ENCODE measurements at places on chromosomes 1 and 21.

- DNase-seq: no peak
Observed at GRCh38 chr1:3495776-3496745, 41.6 kb downstream of the ARHGEF16 start.

DNA sequence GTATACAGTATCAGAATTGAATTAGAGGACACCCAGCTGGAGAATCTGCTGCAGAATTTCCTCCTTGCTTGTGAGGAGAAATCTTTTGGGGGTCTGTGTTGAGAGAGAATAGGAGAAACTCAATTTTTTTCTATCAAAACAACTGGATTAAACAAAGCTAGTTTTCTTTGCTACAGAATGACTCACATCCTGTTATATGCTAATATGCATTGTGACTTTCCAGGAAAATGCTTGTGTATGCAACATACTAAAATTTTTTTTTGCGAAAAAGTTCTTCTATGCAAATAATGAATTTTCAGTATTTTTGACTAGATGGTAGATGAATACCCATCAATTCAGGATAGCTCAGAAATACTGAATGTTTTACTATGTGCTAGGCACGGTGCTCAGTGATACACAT lies 2.2 kb downstream of the VAMP4 start:
- DNase-seq: no peak

- no peak for DNase-seq
Observed at GRCh38 chr1:219993554-219994433, 52.5 kb downstream of the EPRS1 start.

DNA sequence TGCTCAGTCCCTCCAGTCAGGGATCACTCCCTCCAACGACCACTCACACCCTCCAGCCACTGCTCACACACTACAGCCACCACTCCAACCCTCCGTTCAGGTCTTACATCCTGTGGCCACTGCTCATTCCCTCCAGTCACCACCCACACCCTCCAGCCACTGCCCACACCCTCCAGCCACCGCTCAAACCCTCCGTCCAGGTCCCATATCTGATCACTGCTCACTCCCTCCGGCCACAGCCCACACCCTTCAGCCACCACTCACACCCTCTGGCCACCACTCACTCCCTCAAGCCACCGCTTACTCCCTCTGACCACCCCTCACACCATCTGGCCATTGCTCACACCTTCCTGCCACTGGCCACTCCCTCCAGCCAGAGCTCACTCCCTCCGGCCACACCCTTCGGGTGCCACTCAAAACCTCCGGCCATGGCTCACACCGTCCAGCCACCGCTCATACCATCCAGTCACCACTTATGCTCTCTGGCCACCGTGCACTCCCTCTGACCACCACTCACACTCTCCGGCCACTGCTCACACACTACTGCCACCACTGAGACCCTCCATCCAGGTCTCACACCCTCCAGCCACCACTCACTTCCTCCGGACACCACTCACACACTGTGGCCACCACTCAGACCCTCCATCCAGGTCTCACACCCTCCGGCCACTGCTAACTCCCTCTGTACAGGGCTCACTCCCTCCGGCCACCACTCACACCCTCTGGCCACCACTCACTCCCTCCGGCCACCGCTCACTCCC lies 4.7 kb upstream of the TFF1 start:
- DNase-seq: peak; percentile 54

GRCh38 chr1:64005801-64006200 lies 197.6 kb upstream of the UBE2U start:
- no peak for DNase-seq

- DNase-seq: no peak
Observed at GRCh38 chr1:218304281-218305039, 19.4 kb downstream of the RRP15 start.

DNA sequence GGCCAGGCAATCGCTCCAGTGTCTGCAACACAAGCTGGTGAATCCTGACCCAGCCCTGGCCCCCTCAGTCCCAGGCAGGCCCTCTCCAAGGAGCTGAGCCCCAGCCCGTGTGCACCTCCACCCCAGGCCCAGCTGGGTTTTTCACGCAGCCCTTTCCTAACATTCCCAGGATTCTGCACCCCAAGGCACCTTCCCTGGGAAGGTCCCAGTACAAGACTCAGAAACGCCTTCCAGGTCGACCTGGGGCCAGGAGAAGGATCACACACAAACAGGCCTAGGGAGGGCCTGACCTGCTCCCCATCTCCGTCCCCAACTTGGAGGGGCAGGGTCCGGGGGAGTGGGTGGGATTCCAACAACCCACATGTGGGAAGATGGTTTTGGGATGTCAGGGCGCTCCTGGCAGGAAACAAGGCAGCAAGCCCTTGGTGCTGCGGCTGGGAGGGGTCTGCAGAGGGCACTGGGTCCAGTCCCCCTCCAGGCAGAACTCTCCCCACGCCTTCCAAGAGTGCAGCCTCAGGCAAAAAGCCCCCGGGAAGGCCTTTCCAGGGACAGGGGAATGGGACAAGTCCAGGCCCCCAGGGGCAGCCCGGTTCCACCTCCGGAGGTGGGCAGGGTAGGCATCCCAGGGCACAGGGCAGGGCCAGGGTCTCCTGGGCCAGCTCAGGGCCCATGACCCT lies 58.3 kb downstream of the KCNAB2 start:
- DNase-seq: no peak

DNA sequence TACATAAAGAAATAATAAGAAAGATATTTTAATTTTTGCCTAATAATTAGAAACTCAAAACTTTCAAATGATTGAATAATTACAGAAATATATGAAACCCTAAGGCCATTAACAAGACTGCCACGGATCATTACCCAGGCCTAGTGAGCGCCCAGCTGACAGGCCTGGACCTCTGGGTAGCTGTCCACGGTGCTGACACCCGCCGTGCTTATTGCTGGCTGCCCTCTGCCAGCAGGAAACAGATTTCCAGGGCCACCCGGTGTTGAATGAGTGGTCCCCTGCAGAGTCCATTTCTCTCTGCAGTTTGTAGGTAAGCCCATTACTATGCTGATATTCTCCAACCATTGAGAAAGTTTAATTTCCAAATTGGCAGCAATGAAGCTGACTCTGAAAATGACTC lies 254.4 kb upstream of the GJB5 start:
- DNase-seq: no peak

GRCh38 chr1:205477759-205478247 lies 22.0 kb upstream of the BLACAT1 start:
- peak; percentile 60 for DNase-seq

DNA sequence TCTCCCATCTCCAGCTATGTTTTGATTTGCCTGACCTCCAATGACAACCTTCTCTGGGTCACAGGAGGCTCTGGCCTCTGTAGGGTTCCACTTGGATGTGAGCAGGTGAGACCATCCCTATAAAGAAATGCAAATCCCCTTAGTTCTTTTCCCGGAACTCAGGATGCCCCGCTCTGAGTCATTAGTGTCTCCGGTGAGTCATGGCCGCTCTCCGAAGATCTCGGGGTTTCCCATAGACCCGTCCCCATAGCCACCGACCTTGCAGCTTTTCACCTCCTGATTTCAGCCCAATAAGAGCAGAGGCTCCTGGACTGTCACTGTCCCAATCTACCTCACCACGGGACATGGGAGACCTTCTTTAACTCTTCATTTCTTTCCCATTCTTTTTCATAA lies 98.2 kb downstream of the PGBD5 start:
- DNase-seq: no peak

GRCh38 chr1:6414443-6414844 lies 5.3 kb downstream of the HES2 start:
- DNase-seq: peak; percentile 67

GRCh38 chr1:201785291-201785690 lies 43.7 kb upstream of the IPO9 start:
- no peak for DNase-seq

DNA sequence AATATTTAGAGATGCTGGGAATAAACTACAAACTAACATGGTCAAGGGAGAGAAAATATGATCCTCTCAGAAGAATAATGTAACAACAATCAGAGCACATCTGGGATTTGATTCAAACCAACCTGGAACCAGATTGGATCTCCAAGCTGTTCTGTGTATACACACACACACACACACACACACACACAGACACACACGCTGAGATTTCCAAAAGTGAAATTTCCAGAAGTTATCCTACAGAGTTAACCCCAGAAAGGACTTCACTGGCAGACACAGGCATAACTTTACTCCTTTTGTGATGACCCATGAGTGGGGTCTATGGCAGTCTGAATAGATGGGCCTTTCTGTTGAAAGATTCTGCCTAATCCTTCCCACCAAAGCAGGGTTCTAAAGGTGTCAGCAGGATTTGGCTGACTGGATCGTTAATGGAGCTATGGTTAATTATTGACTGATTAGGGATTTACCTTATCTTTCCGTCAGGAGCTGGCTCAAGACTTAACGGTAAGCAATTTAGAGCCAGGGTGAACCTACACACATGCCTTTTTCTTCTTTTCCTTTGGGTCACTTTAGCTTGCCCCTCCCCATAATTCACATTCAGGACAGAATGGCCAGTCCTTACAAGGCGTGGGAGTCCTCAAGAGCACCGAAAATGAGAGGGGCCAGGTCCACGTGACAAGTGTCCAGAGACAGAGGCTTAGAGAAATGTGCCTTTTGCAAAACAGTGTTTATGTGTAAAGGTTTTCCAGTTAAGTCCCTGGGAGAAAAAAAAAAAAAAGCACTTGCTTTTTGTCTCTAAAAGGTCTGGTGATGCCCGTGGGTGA lies 10.9 kb upstream of the PROX1 start:
- no peak for DNase-seq

GRCh38 chr1:33466159-33466558 lies 6.3 kb upstream of the ZSCAN20 start:
- peak; percentile 46 for DNase-seq

- no peak for DNase-seq
Observed at GRCh38 chr21:35070436-35070835, 21.3 kb upstream of the RUNX1 start.

GRCh38 chr1:25467616-25468015 lies 36.9 kb downstream of the MACO1 start:
- DNase-seq: no peak

DNA sequence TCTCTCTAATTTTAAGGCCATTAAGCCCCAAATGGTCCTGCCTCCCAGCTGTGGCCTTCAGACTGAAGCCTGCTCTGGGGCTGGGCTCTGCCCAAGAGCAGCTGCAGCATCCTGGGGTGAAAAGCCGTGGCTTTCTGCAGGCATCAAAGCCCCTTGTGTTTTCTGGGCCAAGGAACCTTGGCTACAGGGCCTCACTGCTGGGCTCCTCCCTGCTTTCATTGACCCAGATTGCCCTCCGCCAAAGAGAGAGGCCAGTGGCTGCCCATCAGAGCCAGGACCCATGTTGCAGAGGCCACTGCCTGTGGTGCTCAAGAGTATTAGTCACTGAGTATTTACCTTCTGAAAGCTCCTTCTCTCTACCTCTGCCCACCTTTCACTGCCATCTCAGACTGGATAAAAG lies 1.6 kb downstream of the ZNF648 start:
- no peak for DNase-seq

DNA sequence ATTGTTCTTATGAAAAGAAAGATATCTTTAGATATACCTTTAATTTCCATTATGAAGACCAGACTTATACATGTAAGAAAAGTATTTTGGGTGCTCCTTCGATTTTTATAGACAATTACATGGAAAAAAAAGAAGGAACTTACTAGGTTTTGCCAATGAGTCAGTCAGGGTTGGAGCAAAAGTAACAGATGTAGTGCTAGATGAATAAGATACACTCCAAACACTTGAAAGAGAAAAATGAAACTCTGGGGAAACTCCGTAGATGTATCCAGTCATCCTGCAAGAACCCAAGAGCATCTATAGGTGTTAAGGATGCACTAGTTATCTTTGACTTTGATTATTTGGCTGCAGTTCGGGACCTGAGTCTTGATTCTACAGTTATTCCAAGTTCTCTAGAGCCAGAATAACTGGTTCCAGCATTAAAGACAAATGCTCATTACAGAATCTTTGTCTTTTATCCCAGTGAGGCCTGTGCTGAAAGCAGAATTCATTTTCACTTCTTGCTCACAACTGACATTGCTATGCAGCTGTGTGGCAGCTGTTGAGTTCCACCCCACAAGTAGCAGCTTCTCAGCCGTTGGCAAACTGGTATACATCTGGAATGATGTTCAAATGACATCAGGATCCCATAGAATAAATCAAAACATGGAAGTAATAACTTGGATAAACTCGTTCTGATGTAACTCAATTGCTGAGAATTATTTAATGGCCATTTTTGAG lies 326.1 kb downstream of the ASTN1 start:
- DNase-seq: no peak

- no peak for DNase-seq
Observed at GRCh38 chr1:93440272-93440671, 7.6 kb upstream of the FNBP1L start.

DNA sequence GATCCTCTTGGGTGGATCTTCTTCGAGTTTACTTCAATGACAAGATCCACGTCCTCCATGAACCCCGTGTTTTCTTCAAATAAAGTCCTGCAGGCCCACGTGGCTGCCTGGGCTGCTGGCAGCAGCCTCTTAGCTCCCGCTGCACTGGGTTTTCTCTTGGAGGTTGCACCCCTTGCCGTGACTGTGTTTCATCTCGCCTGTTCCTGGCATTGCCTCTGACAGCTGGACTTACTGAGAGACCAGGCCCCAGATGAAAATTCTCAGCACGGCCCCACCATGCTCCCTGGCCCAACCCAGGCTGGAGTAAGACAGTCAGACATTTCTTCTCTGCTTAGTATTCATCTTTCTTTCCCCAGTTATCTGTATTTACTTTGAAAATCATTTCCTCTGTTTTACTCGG lies 274.8 kb upstream of the RUNX1 start:
- no peak for DNase-seq

- no peak for DNase-seq
Observed at GRCh38 chr1:212182579-212182978, 102.6 kb upstream of the PPP2R5A start.

- no peak for DNase-seq
Observed at GRCh38 chr1:189627427-189627826, 850.2 kb downstream of the BRINP3 start.

DNA sequence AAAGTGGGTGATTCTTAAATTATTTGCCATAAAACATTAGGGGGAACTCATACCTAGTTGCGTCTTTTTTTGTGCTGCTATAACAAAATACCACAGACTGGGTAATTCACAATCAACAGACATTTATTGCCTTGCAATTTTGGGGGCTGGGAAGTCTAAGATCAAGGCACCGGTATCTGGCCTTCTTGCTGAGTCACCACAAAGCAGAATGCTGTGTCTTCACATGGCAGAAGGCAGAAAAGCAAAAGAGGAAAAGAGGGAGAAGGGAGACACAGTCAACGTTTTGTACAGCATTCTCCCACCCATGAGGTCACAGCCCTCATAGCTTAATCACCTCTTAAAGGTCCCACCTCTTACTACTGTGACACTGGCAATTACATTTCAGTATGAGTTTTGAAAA lies 291.0 kb downstream of the CHRM3 start:
- no peak for DNase-seq

DNA sequence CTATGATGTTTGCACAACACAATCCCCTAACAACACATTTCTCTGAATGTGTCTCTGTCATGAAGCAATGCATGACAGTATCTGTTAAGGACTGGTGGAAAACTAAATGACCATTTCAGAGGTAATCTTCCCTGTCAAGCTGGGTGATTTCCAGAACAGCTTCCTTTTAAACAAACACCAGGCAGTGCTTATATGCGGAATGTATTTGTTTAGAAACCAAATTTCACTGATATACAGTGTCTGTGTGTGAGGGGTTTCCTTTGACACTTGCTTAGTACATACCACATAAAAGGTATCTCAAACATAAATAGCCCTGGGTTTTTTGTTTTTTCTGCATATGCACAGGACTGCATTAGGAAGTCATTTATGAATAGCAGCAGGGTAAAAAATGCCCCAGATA lies 95.6 kb downstream of the TGFBR3 start:
- DNase-seq: no peak

GRCh38 chr1:58818976-58819375 lies 35.1 kb upstream of the JUN start:
- no peak for DNase-seq
